IPS DF 19.7 (cell line): ENCODE measurements at places on chromosomes 6 and 20.

GRCh38 chr6:39936857-39937256 lies 2.6 kb upstream of the MOCS1 start:
- DNase-seq, result no peak

GRCh38 chr6:154358019-154358545 lies 1.5 kb upstream of the IPCEF1 start:
- no peak for DNase-seq

GRCh38 chr20:47708140-47708807 lies 77.0 kb downstream of the SULF2 start:
- DNase-seq, result no peak

DNA sequence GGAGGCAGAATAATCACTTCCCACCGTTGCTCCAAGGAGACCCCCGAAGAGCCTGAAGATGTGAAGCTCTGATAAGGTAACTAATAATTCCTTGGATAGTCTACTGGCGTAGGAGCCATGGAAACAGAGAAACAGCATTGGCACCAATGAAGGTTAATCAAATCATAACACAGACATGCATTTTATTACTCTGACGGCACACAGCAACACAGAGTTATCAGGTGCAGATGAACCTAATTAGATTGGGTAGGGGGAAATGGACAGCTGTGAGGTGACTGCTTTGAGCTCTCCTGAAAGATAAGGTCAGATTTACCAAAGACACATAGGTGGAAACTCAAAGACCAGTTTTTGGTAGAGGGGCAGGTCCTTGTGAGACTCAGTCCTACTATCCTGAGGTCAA lies 544.0 kb upstream of the AGPAT4 start:
- DNase-seq, result no peak

DNA sequence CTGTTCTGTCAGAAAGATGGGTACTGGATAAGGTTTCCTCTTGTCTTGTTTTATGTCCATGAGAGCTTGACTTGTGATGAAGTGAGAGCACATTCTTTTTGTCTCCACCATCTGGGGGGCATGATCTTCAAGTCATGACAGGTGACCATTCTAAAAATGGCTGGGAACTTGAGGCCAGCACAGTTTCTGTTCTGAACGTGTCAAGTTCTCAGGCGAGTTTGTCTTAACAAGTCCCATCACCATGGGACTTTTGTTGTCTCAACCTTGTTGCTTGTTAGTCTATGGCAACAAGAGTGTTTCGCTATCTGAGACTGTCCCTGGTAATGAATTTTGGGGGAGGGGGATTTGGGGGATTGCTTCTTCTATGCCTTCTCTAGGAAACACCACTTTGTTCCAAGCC lies 25.6 kb upstream of the ENPP4 start:
- DNase-seq, result no peak

DNA sequence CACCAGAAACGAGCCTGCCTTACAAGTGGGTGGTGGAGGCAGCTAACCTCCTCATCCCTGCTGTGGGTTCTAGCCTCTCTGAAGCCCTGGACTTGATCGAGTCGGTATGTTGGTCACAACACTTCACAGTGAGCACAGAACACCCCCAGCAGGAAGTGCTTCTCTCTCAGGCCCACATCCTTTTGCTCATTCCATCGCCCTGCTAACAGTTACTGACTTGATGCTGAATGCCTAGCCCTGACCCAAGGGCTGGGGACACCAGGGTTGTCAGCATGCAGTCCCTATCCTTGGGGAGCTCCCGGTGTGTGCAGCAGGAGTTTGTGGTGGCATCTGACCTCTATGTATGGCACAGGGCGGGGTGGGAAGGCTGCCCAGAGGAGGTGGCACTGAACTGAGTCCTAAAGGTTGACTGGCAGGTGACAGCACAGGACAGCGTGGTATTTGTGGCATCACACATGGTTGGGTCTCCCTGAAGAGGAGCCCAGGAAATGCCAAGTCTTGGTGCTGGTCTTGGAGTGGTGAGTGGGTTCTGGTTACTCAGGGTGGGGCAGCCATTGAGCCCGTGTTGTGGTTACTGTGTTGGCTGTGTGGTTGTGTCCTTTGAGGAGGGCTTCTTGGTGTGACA lies 26.7 kb downstream of the GTSF1L start:
- no peak for DNase-seq

GRCh38 chr6:92369309-92369708 lies 1050.0 kb downstream of the EPHA7 start:
- no peak for DNase-seq

GRCh38 chr20:37531856-37532255 lies 4.2 kb upstream of the BLCAP start:
- DNase-seq, result no peak

GRCh38 chr6:11380969-11381744 lies 148.7 kb upstream of the NEDD9 start:
- no peak for DNase-seq

GRCh38 chr6:84017709-84018452 lies 15.7 kb upstream of the MRAP2 start:
- DNase-seq, result no peak

DNA sequence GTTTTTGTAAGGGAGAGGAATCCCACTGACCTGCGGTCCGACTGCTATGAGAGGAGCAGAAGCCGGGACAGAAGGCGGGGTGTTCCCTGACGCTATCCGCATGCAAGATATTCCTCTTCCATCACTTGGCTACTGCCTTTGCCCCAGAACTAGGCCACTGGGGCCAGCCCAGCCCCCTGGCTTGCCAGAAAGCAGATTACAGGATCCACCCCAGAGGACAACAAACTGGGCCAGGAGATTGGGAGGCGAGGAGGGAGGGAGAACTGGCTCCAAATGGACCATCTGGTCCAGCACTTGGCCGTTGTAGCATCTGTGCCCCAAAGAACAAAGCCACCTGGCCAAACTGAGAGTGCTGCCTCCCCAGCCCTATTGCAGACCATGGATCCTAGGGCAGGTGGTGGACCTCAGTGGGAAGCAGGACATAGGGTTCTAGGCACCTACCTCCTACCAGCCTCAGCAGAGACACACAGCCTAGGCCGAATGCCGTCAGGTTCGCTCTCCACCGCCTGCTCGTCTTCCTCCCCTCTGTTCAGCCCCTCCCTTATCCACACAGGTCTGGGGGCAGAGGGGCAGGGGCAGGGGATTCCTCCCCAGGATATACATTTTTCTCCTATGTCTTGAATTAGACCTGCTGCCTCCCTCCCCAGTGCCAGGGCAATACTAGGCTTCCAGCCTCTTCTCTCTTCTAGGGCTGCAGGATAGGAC lies 4.0 kb downstream of the MDGA1 start:
- no peak for DNase-seq

DNA sequence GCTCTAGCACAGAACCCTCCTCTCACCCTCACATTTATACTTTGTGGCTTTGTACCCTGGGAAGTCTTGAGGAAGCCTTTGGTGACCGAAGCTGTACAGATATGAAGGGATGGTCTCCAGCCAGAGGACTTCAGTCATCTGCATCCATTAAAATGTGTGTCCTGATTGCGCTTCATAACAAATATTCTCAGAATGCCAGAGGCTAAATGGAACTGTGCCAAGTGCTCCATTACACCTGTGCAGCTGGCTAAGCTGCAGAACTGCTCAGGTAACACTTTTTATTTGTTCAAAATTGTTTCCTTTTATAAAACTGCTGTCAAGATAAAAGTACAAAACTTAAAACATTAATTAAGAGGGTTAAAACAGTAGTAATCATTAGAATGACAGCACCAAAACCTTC lies 22.3 kb downstream of the TPBG start:
- no peak for DNase-seq

GRCh38 chr6:45707176-45707575 lies 308.5 kb downstream of the CLIC5 start:
- DNase-seq, result no peak

- no peak for DNase-seq
Measured at GRCh38 chr6:134819236-134819635, 130.7 kb downstream of the ALDH8A1 start.

- no peak for DNase-seq
Measured at GRCh38 chr20:21251278-21251677, 51.9 kb upstream of the XRN2 start.

GRCh38 chr6:111967131-111967530 lies 86.8 kb upstream of the CCN6 start:
- no peak for DNase-seq

GRCh38 chr6:123629258-123629941 lies 7.3 kb downstream of the TRDN start:
- no peak for DNase-seq

DNA sequence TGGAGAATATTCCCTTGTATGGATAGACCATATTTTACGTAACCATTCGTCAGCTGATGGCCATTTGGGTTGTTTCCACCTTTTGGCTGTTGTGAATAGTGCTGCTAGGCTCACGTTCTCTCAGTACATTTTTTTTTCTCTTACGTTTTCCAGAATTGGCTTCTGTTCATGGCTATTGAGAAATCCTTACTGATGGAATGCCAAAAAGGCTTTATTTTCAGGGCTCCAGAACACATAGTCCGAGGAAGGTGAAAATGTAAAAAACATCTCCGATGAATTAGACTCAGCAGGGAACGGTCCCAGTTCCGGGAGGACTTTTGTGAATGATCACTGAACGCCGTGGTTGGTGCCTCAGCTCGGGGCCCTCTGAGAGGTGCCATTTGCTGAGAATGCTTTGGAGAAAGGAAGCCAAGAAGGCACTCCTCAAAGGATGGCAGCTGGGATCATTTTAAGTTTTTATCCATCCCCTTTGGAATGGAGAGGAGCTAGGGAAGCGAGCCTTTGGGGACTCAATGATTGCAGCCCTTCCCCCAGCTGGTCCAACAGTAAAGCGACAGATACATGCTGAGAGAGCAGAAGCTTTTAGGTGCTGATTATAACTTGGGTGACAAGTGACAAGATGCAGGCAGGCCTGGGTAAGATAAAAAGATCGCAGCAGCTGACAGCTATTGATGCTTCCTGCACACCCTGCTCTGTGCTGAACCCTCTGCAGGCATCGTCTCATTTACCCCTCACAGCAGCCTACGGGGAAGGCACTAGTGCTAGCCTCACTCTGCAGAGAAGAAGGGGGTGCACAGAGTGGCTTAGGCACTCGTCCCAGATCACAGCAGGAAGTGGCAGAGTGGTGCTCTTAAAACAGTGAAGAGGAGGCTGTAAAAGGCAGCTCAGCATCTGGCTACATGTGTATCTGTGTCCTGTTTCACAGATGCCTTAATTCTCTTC lies 133.4 kb upstream of the KCNG1 start:
- no peak for DNase-seq

DNA sequence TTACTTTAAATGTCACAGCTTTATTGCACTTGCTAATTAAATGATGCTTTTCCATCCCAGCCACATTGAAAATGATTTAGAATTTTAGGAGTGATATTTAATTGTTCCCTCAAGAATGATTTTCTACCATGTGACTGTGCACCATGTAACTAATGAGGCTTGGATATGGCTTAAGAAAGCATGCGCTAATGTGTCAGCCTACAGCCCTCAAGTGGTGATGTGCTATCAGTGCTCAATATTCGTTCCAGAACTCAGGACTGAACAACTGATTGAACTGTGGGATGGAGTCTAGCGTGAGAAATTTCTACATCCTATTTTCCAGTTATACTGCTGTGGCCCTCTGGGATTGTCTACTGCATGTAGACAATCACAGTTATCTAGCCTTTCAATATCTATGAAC lies 71.5 kb downstream of the PKIB start:
- no peak for DNase-seq

GRCh38 chr20:60035-60918 lies 27.2 kb upstream of the DEFB125 start:
- DNase-seq, result no peak

GRCh38 chr6:33123732-33124524 lies 48.1 kb downstream of the HLA-DPB1 start:
- DNase-seq, result no peak

DNA sequence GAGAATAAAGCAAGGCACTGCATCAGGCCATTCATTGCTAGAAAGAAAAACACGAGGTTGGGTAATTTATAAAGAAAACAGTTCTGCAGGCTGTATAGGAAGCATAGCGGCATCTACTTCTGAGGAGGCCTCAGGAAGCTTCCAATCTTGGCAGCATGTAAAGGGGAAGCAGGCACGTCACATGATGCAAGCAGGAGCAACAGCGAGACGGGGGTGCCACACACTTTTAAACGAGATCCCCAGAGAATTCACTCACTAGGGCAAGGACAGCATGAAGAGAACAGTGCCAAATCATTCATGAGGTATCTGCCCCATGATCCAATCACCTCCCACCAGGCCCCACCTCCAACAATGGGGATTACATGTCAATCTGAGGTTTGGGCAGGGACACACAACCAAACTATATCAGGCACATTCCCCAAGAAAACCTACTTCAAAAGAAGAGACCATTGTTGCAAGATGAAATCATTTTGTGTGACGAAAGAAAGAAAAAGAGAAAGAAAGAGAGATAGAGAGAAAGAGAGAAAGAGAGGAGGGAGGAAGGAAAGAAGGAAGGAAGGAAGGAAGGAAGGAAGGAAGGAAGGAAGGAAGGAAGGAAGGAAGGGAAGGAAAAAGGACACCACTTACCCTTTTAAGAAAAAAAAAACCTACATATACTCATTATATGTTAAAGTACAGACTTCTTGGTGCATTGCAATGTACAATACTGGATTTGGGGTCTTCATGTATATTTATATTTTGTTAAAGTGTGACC lies 95.9 kb upstream of the PLEKHG1 start:
- no peak for DNase-seq

- DNase-seq, result no peak
Measured at GRCh38 chr20:11091511-11091910, 417.7 kb upstream of the JAG1 start.
